Esophagus squamous epithelium (tissue), 5 donors: ENCODE measurements at places on chromosomes 2 and 18.

- no peak for DNase-seq
These were observed 101.7 kb upstream of the ZNF236 start for GRCh38 chr18:76720683-76721082.

DNA sequence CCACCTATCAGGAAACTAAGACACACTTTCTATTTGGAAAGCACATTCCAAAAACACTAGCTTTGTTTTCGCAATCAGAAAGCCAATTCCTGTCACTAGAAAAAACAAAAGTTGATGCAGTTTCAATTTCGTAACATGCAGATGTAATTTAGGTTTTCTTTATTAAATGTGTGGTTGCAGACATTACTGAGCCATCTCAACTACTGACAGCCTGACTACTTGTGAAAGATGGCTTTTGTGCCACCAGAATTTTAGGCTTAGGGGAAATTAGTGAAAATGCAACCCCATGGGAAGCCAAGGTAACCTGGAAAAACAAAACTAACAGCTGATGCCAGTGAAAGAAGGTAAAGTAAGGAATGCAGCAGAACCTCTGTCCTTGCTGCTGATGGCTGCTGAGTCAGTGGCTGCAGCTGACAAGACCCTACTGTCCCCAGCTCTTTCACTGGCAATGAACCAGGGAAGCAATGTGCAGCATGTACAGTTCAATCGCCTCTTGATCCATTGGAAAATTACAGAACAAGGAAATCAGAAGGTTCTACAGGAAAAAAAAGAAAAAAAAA, 34.9 kb downstream of the FEZ2 start:
- no peak for DNase-seq

DNA sequence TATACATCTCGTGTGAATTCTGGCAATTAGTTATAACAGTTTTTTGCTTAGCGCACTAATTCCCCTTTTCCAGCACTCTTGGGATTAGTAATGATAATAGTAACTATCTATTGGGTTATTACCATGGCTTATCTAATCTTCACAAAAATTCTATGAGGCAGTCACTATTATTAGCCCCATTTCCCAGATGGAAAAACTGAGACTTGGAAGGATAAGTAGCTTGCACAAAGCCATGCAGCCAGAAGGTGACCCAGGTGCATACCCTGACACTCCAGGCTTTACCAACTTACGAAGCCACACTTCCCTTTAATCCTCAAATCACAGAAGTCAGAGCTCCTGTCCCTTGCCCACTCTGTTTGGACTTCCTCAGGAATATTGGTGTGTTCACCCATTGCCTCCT, 156.8 kb downstream of the CYP26B1 start:
- DNase-seq, result no peak

DNA sequence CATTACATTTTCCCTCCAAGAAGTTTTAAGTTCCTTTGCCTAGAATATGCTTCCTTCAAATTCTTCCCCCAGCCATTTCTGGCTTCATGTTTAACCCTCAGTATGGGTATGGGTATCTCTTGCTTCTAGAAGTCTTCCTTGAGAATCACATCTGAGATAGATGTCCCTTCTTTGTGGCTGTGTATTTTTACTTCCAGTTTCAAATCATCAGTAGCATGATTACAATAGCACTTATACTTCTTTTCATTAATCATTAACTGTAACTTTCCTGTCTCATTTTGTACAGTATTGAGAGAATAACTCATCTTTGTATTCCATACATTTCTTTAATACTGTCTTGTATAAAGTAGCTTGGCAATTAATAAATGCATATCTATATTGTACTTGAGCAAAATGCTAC, 17.3 kb upstream of the PDE1A start:
- no peak for DNase-seq

- DNase-seq, result no peak
These were observed 331.8 kb upstream of the SLC8A1 start for GRCh38 chr2:40783704-40784103.

- DNase-seq, result no peak
These were observed 26.9 kb upstream of the FAHD2A start for GRCh38 chr2:95375532-95376150.

GRCh38 chr2:65070172-65070830, 14.1 kb downstream of the CEP68 start:
- no peak for DNase-seq

DNA sequence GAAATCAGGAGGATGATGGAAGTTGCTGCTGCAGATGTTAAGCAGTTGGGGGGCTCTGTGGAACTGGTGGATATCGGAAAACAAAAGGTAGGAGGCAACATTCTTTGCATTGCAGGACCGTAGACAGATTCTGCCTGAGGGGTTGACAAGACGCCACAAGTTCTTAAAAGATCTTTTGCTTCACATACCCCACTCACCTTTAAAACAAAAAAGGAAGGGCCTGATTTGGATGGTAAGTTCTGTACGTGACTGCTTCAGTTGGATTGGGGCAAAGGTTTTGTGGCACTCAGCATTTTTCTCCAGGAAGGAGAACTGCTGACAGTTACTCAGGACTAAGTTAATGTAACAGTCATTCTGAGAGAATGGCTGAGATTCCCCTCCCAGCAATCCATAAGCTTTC, 5.2 kb downstream of the CNDP2 start:
- no peak for DNase-seq
